Hematopoietic multipotent progenitor cell treated with erythropoietin and hydrocortisone succinate and interleukin-3 and kit ligand, for 15 days (in vitro differentiated cells): ENCODE measurements at places on chromosomes 1 and 21.

DNA sequence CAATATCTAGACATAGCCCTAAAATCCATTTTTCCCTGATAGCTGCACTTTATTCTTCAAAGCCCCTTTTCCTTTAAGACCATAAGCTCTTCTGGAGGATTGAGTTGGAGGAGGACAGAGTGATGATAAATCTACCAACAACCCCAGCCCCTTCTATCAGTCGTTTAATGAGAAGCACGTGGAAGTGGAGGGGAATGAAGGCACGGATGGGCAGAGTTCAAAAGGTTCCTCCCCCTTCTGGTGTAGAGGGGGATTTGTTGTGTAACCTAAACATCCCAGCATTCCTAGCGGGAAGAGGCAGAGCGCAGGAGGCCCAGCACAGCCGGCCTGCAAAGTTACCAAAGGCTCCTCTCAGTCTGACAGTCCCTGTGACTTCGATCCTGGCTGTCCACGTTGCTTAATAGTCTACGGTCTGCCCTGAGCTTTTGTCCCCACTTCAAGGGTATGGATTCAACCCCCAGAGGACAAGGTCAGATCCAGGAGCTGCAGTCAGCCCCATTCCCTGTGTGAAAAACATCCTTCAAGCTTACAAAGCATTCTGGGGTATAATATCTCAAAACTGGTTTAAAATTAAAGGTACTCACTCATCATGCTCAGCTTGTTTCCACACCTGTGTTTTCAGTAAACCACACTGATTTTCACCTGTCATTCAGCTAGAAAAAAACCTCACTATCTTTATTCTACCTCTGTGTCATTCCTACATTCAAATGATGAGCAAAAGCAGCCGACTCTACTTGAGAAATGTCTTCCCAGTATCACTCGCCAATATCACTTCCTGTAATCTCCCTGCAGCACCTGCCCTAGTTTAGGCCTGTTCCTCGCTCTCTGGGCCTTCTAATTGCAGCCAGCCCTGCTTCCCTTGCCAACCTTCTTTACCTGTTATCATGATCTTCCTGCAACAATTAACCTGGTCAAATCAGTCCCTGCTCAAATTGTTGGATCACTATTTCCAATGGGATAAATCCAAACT is 117.9 kb downstream of the PLPP3 start:
- DNase-seq = no peak

DNA sequence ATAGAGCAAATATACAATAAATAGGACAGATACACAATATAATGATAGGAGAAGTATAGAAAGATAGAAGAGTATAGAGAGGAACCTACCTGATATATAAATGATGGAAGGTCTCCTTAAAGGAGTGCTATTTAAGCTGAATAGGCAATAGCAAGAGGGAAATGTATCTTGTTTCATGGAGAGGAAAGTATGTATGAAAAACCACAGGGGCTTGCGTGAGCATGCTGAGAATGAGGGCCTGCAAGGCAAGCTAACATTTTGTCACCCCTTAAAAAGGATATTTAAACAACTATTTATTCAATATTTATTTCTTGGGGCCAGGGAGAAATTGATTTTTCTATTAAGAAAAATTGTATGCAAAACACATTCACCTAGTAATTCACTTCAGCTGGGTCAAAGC is 150.9 kb upstream of the ZRANB2 start:
- no peak for DNase-seq

- peak; percentile 3 for DNase-seq
These were observed 355.0 kb upstream of the DUSP10 start for GRCh38 chr1:222096883-222097282.

DNA sequence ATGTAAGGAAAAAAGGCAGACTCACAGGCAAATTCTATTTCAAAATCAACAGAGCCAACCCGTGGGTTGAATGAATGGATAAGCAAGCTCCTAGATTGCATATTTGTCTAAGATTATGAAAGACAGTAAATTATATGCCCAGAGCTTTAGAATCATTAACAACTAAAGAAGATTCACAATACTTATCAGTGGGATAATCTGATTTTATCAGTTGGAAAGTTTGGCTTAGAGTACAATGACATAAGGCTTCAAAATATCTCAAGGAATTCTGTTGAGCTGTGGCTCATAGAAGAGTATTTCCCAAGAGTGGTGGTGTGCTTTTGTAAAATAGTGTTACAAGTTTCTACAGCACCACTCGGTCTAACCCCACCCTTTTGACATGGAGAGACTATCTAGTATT is 85.5 kb downstream of the ADAMTS1 start:
- DNase-seq = no peak

GRCh38 chr21:29436143-29436542 is 137.4 kb downstream of the BACH1 start:
- DNase-seq = no peak

GRCh38 chr1:178959543-178960460 is 65.9 kb upstream of the FAM20B start:
- no peak for DNase-seq

DNA sequence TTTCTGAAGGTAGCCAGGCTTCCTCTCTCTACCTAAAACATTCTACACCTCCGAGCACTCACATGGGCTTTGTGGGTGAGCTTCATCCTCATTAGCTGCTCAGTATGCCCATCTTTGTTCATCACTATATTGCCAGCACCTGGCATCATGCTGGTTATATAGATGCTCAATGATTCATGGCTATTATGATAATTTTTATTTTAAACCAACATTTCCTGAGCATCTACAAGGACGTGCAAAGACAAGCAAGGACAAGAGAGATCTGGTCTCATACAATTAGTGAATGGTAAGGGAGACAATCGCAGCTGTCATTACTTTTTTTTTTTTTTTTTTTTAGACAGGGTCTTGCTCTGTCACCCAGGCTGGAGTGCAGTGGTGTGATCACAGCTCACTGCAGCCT is 11.3 kb upstream of the QSOX1 start:
- DNase-seq = no peak

DNA sequence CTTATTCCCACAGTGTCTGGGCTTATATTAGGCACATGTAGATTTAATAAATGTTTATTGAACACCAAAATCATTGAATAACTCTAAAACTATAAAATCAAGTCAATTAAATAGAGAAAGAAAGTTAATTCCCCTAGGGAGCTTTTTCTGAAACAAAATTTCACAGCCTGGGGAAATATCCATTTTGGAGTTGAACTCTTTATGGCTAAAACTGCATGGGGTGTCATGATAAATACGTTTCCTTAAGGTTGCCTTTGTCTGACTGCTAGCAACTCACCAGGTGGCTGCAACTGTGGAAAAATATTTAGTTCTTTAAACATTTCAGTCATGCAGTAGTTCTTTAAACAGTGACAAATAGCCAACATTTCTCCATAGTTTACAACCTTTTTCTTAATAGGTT is 496.1 kb downstream of the LRRIQ3 start:
- DNase-seq = no peak

DNA sequence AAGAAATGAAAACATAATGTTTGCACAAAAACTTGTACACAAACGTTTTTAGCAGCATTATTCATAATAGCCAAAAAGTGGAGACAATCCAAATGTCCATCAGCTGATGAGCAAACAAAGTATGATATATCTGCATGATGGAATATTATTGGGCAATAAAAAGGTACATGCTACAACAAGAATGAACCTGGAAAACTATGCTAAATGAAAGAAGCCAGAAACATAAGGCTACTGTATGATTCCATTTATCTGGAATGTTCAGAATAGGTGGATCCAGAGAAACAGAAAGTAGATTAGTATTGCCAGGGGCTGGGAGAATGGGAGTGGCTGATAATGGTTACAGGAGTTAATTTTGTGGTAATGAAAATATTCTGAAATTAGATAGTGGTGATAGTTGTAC is 19.0 kb downstream of the FBXO28 start:
- DNase-seq = no peak

DNA sequence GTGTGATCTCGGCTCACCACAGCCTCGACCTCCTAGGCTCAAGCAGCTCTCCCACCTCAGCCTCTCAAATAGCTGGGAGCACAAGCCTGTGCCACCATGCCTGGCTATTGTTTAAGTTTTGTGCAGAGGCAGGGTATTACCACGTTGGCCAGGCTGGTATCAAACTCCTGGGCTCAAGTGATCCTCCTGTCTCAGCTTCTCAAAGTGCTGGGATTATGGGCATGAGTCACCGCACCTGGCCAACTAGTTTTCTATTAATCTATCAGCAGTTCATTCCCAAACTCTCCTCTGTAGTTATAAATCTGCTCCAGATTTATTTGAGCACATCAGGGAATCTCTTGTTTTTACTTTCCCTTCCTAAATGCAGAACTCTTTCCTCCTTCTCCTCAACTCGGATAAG is 443.8 kb downstream of the PRDM2 start:
- no peak for DNase-seq

DNA sequence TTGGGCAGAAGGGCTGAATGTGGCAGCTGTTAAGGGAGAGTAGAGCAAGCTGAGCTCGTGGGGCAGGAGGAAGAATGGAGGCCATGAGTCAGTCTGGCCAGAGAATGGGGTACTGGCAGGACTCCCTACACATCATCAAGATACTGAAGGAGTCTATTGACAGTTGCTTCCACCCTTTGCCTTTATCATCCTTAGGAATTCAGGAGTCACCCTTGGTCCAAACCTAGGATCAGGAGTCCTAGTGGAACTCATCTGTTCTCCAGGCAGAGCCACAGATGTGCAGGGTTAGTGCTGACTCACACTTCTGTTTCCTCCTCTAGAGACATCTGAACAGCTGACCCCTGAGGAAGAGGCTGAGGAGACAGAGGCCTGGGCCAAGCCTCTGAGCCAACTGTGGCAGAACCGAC is 18.7 kb upstream of the ST3GAL3 start:
- DNase-seq = no peak

DNA sequence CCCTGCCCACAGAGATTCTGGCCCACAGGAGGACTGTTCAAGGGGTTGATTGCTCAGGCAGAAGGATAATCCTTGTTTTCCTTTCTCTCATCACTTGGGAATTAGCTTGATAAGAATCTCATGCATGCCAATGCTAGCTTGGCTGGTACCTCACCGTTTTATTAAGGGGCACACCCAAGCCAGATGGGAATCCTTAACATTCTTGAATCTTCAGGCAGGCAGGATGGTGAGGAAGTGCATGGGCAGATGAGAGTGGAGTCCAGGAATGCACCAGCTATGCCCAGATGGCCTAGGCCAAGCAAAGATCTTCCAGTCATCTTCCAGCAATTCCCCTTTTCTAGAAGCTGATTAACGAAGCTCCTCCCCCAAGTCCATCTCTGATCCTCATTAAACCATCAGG is 4.1 kb upstream of the LCE7A start:
- no peak for DNase-seq

- no peak for DNase-seq
These were observed 85.7 kb upstream of the CD34 start for GRCh38 chr1:207996636-207997035.

DNA sequence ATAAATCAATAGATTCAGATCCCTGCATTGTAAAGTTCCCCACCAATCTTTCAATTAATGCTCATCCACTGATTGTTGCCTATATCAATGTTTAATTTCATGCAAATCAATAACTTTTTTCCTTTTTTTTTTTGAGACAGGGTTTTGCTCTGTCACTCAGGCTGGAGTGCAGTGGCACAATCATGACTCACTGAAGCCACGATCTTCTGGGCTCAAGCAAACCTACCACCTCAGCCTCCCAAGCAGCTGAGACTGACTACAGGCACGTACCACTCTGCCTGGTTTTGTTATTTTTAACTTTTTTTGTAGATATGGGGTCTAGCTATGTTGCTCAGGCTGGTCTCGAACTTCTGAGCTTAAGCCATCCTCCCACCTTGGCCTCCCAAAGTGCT is 25.7 kb downstream of the DIO1 start:
- no peak for DNase-seq

DNA sequence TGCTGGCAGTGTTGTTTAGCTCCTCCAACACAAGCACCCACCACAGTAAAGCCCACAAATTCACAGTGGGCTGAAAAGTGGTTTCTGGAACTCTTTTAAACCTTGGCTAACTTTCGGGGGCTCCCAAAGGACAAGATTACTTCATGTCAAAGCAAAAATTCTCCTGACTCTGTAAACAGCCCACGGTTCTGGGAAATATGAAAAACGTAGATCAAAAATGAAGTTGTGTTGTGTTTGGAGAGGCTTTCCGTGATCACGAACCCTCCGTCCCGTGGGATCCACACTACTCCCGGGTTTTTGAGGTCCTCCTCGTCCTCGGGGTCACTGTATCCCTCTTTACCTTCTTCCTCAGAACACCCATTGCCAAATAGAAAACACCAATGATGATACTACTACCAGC is 159.0 kb upstream of the RUNX1 start:
- DNase-seq = no peak
